ENCODE measurements at places on chromosomes 13 and 19.

GRCh38 chr13:89113744-89114143 lies 1442.6 kb downstream of the SLITRK5 start:
- no peak for DNase-seq

DNA sequence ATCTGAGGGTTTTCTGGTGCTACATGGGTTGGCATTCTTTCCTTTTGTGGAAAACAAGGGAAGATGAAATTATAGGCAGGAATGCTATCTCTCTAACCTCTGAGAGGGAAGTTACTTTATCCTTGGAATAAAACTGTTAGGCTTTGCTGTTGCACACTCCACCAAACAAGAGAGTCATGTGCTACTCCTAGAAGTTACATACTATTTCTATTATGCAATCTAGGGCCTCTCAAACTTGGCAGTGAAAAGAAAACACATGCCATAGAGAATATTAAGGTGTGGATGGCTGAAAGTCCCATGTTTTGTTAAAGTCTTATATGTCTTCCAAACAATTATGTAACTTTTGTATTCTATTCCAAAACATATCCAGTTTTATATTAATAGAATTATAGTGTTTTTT lies 367.9 kb downstream of the SLC7A1 start:
- no peak for DNase-seq

DNA sequence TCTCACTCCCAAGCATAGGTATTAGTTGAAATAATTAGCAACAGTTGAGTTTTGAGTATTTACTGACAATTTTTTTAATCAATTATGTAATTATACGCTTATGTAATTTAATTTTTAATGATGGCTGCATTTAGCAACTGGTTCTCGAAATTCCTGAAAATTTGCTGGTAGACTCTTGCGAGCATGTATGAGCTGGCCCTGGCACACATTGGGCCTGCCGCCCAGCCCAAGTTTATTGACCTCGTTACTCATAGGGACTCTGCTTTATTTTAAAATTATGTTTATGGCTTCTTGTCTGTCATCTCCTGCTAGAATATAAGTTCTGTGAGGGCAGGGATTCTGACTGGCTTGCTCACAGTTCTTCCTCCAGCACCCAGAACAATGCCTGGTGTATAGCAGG lies 6.7 kb downstream of the KLK14 start:
- DNase-seq: no peak

- DNase-seq: no peak
Observed at GRCh38 chr13:30403456-30403855, 18.8 kb upstream of the UBE2L5 start.

DNA sequence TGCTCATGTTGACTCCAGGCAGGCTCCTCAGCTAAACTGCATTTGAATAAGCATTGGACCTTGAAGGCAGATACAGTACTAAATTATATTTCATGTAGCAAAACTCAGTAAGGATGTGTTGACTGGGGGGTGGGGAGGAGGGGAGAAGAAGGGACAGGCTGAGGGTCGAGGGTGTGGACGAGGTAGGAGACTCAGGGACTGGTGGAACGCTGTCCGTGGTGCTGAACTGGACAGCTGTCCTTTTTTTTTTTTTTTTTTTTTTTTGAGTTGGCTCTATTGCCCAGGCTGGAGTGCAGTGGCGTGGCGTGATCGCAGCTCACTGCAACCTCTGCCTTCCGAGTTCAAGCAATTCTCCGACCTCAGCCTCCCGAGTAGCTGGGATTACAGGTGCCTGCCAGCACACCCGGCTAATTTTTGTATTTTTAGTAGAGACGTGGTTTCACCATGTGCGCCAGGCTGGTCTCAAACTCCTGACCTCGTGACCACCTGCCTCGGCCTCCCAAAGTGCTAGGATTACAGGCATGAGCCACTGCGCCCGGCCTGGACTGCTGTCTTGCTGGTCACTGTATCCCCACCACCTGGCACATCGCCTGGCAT lies 33.2 kb upstream of the CASP14 start:
- peak; percentile 22 for DNase-seq

GRCh38 chr13:19152403-19152802 lies 29.2 kb downstream of the TUBA3C start:
- no peak for DNase-seq

DNA sequence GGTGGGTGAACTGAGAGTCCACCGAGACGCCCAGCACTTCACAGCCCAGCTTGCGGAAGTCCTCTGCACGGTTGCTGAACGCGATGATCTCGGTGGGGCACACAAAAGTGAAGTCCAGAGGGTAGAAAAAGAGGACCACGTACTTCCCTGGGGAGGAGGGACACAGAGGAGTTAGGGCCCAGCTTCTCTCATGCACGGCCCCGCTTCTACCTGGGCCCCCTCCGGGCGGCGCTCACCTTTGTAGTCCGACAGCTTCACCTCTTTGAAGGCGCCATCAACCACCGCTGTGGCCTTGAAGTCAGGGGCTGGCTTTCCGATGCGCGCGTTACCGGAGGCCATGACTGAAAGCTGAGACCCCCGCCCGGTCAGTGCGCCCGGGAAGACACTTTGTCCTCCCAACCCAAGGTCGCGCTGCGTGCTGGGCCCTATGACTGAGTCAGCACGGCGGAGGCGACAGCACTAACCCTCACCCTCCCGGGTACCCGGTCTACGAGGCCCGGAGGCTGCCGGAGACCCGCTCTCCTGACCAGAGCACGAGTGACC lies 606 bp downstream of the PRDX2 start:
- DNase-seq: no peak

- DNase-seq: no peak
Observed at GRCh38 chr13:80386592-80386991, 45.7 kb upstream of the SPRY2 start.

GRCh38 chr13:39766464-39767158 lies 111.1 kb downstream of the COG6 start:
- DNase-seq: no peak

- DNase-seq: no peak
Observed at GRCh38 chr19:29983568-29983967, 41.5 kb downstream of the URI1 start.

GRCh38 chr13:71115301-71115700 lies 751.7 kb downstream of the DACH1 start:
- DNase-seq: no peak

DNA sequence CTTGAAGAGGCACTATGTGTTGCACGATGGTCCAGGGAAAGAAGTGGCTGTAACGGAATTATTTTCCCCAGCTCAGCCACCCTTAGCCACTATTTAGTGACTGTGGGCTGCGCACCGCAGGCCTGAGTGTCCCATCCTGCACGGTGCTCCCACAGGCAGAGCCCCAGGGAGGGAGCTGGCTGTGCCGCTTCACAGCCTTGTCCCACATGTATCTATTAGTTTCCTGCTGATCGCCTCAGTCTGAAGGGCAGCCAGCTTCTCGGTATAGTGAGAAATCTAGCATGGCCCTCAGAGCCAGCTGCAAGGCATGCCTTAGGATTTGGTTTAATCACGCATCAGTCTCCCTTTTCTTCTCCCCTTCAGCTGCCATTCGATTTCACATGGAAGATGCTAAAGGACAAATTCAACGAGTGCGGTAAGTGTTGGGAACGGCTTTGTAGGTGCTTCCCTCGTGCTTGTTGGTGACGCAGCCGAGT lies 15.7 kb downstream of the PRAM1 start:
- DNase-seq: no peak

GRCh38 chr19:5805462-5806132 lies 730 bp downstream of the NRTN start:
- peak; percentile 59 for DNase-seq

DNA sequence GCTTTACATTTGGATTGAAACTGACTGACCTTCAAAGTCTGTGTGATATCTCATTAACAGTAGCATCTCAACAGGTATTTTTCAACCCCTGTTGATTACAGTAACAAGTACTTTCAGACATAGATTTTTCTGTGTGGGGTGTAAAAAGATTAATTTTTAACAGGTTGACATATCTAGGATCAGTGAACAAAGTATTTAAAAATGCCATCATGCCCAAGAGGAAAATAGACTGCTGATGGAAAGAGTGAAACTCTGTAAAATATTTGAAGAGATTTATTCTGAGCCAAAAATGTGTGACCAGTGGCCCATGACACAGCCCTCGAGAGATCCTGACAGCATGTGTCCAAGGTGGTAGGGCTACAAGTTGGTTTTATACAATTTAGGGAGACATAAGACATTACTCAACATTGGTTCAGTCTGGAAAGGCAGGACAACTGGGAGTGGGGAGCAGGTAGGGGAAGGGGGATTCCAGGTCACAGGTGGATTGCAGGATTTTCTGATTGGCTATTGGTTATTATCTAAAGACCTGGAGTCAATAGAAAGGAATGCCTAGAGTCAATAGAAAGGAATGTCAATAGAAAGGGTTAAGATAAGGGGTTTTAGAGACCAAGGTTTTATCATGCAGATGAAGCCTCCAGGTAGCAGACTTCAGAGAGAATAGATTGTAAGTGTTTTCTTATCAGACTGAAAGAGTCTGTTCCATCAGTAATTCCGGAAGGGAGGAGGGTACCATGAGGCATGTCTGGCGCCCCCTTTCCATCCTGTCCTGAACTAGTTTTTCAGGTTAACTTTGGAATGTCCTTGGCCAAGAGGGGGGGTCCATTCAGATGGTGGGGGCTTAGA lies 29.1 kb downstream of the TNFRSF19 start:
- peak; percentile 42 for DNase-seq

- peak; percentile 17 for DNase-seq
Observed at GRCh38 chr13:52414963-52415362, 9.0 kb upstream of the THSD1 start.

DNA sequence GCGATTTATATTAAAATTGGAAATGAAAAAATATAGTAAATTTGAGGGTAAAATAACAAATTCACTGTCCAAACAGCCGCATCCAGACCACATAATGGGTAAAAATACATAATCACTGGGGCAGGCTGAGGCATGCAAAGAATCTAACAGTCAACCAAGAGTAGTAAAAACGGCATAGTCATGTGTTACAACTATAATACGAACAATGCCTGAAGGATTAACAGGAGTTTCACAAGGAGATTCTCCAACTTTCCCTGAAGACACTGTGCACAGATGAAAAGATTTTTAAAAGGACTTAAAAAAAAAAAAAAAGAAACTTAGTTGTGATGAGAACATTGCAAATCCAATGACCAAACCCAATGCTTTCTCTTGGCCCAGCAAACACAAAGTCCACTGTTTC lies 20.4 kb upstream of the ATXN8OS start:
- DNase-seq: no peak
